ENCODE measurements at places on chromosomes 16 and 17.

DNA sequence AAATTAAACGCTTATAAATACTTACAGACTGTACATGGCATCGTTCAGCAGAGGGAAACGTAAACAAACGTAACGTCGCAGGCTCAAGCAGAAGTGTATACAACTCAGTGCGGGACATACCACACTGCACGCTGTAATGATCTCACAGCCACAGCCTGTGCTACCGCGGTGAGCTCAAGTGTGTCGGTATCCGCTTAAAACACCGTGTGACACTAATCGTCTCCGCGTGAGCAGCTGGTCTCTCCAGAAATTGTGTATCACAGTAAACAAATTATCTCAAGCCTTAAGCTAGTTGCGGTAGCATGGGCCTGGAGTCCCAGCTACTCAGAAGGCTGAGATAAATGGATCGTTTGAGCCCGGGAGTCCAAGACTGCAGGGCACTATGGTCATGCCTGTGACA lies 115.3 kb downstream of the ANKRD11 start:
- DNase-seq = no peak

DNA sequence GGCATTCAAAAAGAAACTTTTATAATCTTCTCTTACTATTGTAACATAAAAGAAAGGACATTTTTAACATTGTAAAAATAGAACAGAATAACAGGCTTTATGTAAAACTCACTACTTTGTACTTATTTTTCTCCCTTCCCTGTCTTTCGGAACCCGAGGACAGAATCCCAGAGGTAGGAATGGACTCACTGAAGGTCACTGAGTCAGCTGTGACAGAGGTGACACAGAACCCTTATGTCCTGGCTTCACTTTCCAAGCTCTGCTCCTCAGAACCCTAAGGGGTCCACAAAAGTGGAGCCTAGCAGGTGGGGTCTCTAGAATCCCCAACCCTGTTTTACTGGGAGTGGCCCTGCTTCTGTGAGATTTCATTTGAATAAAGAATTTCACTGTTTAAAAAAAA lies 3.7 kb downstream of the KCTD13 start:
- DNase-seq = no peak

DNA sequence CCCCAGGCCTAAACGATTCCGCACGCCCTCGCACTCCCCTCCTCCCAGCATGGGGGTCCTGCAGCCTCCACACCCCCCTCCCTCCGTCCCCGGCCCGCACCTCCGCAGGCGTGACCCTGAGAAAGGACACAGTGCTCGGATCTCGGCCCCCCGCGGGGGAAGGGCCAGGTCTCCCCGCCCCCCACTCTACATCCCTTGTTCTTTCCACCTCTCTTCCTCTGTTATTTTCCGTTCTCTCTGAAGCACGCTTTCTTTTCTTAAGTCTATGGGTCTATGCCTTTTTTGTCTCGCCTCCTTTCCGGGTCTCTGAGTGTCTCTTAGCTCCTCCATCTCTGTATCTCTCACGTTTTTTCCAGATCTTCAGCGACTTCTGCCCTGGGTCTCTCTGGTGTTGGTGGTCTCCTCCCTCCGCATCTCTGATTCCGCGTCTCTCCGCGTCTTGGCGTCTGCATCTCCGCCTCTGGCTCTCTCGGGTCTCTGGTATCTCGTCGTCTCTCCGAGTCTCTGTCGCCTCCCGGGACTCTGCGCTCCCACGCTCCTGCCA lies 2.1 kb upstream of the HES7 start:
- no peak for DNase-seq

- no peak for DNase-seq
Observed at GRCh38 chr17:31492206-31492605, 100.7 kb downstream of the RAB11FIP4 start.

GRCh38 chr17:21549107-21549687 lies 143.1 kb upstream of the KCNJ18 start:
- DNase-seq = no peak

GRCh38 chr17:81461607-81462500 lies 50.7 kb downstream of the ACTG1 start:
- no peak for DNase-seq

- no peak for DNase-seq
Observed at GRCh38 chr16:25699069-25699468, 7.3 kb downstream of the HS3ST4 start.

- no peak for DNase-seq
Observed at GRCh38 chr16:17166095-17166494, 304.7 kb downstream of the XYLT1 start.

- DNase-seq = no peak
Observed at GRCh38 chr16:10926094-10926493, 16.2 kb downstream of the DEXI start.

- no peak for DNase-seq
Observed at GRCh38 chr16:73190688-73191659, 143.0 kb upstream of the ZFHX3 start.

- DNase-seq = no peak
Observed at GRCh38 chr17:21165922-21166594, 39.3 kb downstream of the DHRS7B start.

DNA sequence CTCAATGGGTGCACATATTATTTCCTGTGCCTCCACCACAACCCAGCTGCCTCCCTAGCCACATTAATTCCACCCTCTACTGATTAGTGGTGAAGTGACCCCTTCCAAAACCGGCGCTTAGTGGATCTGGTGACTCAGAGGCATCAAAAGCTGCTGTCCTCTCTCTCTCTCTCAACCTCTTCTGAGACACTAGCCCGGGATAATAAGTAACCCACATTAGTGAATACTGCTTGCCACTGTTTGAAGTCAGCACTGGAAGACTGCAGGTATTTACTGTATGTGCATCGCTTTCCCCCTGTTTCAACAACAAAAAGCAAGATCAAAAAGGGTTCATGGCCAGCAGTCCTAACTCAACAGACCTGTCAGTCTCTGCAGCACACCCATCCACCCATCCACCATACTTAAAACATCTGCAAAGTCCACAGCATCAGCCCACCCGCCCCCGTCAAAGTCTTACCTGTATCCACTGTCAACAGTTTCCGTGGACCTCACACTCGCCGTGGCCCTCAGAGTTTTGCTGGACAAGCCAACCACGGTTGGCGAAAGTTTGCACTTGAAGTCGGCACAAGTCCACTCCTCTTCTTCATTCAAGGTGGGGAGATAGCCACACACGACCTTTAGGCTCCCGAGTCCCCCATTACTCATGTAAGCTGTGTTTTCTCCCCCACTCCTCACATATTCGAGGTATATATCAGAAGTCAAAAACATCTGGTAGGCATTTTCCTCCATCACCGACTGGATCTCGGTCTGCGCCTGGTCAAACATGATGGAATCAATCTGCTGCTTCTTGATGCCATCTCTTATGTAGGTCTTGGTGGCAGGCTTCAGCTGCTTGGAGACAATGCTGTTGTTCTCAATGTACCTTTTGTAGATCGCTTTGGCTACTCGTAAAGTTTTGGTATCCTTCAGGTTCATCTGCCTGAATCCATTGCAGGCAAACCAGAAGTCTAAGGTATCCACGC lies 3.8 kb downstream of the AXIN2 start:
- no peak for DNase-seq

- DNase-seq = no peak
Observed at GRCh38 chr16:28879261-28879840, 1.1 kb downstream of the ATP2A1 start.

GRCh38 chr16:67760206-67760955 lies 41.3 kb upstream of the GFOD2 start:
- DNase-seq = no peak

DNA sequence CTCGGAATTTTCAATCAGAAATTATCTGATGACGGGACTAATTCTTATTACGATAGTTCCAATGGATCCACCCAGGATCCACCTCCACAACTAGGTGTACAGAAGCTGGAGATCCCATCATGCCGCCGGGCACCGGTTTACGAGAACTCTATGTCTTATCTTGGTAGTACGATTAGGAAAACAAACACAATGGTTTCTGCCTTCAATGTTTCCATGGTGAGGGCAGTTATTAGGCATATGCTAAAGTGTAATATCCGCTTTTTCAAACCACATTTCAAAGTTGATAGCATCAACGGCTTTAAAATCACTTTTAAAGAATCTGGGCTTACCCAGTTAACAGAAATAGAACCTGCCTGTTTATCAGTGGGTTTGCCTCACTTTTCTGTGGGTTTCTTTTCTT lies 705.7 kb downstream of the MAF start:
- DNase-seq = no peak

- no peak for DNase-seq
Observed at GRCh38 chr16:16032271-16032979, 83.0 kb downstream of the ABCC1 start.

DNA sequence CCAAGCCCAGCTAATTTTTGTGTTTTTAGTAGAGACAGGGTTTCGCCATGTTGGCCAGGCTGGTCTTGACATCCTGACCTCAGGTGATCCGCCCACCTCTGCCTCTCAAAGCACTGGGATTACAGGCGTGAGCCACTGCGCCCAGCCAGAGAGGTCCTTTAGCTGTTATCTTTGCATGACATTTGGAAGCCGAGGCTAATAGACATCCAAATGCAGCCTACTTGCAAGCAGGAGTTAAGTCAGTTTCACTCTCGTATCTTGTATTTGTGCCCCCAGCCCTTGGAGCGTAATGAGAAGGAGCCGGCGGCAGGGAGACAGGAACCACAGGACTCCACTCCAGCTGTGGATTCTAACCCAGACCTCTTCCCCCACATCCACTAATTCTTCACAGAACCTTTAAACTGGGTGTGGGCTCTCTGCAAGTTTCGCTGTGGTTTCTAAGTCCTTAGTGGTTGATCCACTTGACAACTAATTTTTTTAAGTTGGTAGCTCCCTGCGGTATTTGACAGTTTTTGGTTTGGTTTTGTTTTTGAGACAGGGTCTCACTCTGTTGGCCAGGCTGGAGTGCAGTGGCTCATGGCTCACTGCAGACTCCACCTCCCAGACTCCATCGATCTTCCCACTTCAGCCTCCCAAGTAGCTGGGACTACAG lies 3.1 kb upstream of the CYTH1 start:
- no peak for DNase-seq

DNA sequence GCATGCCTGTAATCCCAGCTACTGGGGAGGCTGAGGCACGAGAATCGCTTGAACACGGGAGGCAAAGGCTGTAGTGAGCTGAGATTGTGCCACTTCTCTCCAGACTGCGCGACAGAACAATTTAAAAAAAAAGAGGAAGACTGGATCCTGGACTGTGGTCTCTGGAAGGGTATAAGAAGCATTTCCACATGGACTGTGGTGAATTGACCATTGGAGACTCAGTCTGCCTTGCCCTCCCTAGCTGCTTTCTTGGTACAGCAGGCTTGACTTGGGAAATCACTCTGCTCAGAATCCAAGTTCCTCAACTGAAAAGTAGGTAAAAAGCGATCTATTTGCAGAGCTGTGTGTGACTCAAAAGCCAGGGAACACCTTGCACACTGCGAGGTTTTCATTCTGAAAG lies 1.0 kb upstream of the MGRN1 start:
- DNase-seq = no peak
